ENCODE measurements at places on chromosomes 1 and 21. TPM values are rescaled to one million over a fixed set of nuclear protein-coding genes. Genes with fewer than 3 reads are reported as not detected.

Gene JMJD4
- total RNA-seq: 41.2 TPM

Gene LCE1B
- total RNA-seq: not detected

Gene FCRL4
- under 0.01 TPM for total RNA-seq

Gene OPTC
- total RNA-seq: not detected

Gene LDLRAD1
- not detected for total RNA-seq
